ENCODE measurements at places on chromosomes 5 and 9.
A peak's percentile ranks its signal among the peaks of the same experiment; 100 is the strongest.

DNA sequence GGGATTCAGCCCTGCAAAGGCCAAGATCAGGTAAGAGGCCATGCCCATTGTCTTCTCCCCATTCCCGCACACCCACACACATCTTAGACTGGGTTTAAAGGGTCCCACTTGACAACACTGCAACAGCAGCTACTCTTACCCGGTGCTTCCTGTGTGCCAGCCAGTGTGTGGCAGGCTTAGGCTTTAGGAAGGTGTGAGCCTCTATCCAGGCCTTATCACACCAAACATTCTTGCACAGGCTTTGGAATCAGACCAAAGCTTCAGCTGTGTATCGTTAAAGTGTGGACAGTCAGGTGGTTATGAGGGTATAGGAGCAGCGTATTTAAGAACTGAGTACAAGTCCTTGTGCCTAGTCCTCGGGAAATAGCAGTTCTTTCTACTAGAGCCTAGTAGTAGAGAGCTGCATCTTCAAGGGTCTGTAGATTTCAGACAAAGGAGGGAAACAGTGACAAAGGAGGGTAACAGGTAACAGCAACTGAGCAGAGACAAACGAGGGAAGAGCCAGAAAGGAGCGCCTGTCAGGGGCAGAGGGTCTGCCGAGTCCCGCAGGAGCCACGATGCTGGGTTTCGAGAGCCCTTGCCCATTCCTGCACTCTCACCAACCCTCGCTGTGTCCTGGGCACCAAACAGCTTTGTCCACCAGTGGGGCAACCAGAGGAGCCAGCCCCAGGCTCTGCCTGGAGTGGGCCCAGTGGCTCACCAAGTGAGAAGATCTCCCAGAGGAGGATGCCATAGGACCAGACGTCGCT, 30.9 kb downstream of the CSF1R start:
- DNase-seq = no peak

GRCh38 chr9:32136700-32137339, 247.6 kb upstream of the ACO1 start:
- DNase-seq = peak; percentile 55

DNA sequence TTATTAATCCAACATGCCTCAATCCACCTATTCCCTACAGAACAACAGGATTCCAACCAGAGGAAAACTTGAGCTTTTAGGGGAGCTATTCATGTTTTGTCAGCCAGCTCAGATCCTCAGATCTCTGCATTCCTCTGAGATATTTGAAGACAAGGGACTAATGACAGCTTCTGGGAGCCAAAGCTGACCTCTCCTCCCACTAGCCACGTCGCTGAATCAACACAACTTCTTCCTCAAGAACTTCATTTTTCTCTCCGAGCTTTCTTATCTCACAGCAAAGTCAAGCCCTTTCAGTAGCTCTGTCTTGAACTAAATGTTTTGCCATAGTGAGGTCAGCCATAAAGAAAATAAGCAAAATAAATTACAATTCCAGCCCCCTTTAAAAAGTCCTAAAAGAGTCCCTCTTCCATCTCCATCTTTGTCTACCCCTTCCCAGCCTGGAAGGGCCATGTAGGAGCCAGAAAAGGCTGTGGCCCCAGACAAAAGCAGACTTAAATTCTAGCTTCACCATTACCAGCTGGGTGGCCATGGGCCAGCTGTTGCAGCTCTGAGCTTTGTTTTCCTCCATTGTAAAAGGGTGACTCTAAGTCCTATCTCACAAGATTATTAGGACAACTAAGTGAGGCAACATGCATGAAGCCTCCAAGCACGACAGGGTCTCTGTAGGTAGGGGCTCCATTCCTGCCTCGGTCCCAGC, 65.0 kb downstream of the HSD17B3 start:
- DNase-seq = no peak

- DNase-seq = peak; percentile 37
These were observed 32.5 kb downstream of the RASA1 start for GRCh38 chr5:87300176-87300575.

DNA sequence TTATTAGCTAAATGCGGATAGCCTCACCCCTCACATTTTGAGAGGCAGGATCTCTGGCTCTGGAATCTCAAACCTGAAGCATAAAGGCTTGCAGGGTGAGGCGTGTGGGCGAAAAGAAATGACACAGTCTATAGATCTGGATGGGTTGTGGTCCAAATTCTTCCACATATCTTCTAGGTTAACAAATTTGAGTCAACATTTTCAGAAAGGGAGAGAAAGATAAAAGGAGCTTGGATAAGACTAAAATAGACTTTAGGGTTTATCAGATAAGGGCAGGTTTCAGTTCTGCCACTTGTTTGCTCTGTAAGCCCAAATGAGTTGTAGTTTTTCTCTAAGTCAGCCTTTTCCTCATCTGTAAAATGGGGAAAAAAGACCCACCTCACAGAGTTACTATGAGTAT, 220.9 kb downstream of the TRIM32 start:
- no peak for DNase-seq

- DNase-seq = no peak
These were observed 657.1 kb downstream of the NR2F1-AS1 start for GRCh38 chr5:92923885-92924284.

DNA sequence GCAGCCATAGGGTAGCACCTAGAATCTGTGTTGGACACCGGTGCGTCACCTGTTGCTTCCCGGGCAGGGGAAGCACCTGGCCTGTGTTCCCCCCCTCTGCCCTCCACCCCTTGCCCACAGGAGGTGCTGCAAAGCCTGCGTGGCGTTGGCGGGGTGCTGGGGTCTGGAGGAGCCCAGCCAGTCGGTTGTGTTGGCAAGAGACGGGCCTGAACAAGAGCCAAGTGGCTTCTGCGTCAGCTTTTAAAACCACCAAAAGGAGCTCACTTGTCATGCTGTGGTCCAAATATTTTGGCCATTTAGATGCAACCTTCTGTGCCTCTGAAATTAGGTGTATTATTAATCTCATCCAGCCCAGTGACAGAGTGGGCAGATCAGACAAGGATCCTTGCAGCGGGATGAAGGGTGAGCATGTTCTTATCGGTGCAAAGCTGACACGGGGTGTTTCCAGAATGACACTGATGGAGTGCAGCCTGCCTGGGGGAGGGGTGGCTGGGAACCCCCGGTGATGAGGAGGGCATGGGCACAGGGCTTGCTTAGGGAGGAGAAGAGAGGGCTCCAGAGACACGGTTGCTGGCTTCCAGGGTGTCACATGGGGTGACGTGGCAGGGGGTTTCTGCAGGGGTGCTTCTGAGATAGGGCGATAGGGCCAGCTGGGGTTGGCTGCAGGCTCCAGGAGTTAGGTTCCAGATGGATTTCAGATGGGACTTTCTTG, 9.7 kb upstream of the RXRA start:
- no peak for DNase-seq

GRCh38 chr5:173295796-173296195, 32.4 kb downstream of the STC2 start:
- no peak for DNase-seq
